ENCODE measurements at places on chromosomes 2 and 18.
A peak's percentile ranks its signal among the peaks of the same experiment; 100 is the strongest.

DNA sequence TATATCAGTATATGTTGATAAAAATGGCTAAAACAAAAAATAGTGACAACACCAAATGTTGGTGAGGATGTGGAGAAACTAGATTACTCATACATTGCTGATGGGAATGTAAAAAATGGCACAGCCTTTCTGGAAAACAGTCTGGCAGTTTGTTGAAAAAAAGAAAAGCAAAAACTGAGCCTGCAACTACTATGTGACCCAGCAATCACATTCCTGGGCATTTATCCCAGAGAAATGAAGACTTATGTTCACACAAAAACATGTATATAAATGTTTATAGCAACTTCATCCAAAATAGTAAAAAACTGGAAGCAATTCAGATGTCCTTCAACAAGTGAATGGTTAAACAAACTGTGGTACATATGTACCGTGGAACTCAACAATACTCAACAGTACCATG, 7.5 kb upstream of the KDSR start:
- no peak for DNase-seq

GRCh38 chr2:221571551-221572218, 419 bp downstream of the EPHA4 start:
- DNase-seq = peak; percentile 11

DNA sequence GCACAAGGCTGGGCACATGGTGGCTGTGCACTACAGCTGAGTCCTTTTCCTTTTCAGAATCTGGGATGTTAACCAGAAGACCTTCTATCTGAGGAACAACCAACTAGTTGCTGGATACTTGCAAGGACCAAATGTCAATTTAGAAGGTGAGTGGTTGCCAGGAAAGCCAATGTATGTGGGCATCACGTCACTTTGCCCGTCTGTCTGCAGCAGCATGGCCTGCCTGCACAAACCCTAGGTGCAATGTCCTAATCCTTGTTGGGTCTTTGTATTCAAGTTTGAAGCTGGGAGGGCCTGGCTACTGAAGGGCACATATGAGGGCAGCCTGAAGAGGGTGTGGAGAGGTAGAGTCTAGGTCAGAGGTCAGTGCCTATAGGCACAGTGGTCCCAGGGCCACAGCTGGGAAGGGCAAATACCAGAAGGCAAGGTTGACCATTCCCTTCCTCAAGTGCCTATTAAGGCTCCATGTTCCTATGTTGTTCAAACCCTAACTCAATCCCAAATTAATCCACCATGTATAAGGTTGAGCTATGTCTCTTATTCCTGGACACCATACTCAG, 2.2 kb downstream of the IL1RN start:
- DNase-seq = no peak

- DNase-seq = no peak
Observed at GRCh38 chr2:54572636-54573536, 116.8 kb downstream of the SPTBN1 start.

DNA sequence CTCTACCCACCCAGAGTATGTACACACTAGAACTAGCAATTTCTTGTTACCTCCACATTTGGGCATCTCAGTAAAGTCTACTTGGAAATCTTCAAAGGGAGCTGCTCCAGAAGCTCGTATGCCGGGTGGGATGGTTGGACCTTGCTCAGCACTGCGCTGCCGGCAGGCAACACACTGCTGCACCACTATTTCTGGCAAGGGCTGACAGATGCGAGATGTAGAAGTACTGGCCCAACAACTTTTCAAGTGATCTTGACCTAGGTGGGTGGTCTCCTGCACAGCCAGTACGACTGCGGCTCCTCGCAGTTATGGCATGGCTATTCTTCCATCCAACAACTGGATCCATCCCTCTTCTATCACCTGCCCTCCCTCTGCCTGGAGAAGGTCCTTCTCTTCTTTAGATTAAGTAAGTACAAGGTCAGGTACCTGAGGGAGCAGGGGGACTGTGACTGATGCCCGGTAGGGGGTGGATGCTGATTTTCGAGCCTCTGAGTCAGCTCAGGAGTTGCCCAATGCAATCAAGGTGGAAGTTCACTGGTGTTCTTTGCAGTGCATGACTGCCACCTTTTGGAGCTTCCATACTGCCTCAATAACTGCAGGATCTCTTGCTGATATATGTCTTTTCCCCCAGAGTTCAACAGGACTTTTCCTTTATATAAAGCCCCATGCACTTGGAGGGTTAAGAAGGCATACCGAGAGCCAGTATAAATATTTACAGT, 100.4 kb upstream of the SLC1A4 start:
- DNase-seq = no peak

- DNase-seq = no peak
Observed at GRCh38 chr2:72116081-72116533, 31.6 kb downstream of the CYP26B1 start.

GRCh38 chr2:85310330-85310729, 17.5 kb downstream of the TGOLN2 start:
- DNase-seq = no peak
